Adrenal gland (tissue), 19 donors: ENCODE measurements at places on chromosomes 7 and 10. TPM values are rescaled to one million over a fixed set of nuclear protein-coding genes. Genes with fewer than 3 reads are reported as not detected.

IKZF5 gene
- 14.3 TPM for total RNA-seq

- DNase-seq: no peak
Observed at GRCh38 chr7:106488465-106488864, 172.5 kb downstream of the CCDC71L start.

- DNase-seq: no peak
Observed at GRCh38 chr10:8817299-8817698, 762.8 kb downstream of the GATA3 start.

DNA sequence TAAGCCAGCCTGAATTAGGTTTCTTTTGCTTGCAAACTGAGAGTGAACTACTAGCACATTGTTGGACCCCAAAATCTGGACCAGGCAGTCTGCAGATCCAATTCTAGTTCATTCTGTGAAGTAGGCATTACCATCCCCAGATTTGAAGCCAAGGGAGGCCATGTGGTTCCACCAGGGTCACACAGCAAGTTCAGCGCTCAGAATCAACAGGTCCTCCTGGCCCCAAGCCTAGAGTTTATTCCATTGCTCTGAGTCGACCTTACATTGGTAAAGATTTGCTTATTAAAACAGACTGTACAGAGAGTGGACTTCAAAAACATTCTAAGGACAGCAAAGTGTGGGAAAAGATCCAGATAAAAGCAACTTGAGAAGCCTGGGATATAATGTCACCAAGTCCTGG, 50.9 kb downstream of the AFAP1L2 start:
- DNase-seq: no peak

DNA sequence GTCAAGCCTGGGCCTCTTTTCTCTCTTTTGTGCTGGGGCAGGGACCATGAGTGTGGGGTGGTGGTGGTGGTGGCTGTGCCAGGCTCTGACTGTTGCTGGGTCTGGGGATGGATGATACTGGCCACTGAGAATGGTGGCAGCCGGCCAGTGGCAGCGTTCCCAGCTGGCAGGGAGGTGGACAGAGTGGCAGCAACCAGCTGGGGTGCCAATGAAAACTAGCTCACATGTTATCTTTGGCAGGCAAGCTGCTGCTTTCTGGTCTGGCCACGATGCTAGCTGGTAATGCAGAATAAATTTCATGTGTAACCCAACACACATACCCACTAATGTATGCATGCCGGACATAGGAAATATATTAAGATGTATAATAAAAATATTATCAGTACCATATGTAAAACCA, 95.0 kb upstream of the SLC26A5 start:
- DNase-seq: peak; percentile 23

GRCh38 chr7:20270867-20271266, 53.7 kb upstream of the MACC1 start:
- no peak for DNase-seq

DNA sequence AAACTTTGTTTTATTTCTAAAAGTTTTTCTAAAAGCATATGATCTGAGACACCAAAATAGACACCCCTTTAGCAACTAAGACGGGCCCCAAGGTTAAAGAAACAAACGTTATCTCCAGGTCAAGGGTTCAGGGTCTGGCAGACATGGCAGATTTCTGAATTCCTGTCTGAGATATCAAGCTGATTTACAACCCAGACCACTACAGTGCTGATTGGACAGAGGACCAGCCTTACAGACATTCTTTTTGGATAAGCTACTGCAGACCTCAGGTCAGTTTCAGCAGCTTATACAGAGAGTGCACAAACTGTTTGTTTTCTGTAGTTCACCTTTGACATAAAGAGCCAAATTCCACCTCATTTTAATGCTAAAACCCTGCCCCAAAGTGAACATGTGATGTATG, 34.8 kb downstream of the SVOPL start:
- DNase-seq: no peak

GRCh38 chr10:81995254-81995653, 120.3 kb downstream of the NRG3 start:
- no peak for DNase-seq

DNA sequence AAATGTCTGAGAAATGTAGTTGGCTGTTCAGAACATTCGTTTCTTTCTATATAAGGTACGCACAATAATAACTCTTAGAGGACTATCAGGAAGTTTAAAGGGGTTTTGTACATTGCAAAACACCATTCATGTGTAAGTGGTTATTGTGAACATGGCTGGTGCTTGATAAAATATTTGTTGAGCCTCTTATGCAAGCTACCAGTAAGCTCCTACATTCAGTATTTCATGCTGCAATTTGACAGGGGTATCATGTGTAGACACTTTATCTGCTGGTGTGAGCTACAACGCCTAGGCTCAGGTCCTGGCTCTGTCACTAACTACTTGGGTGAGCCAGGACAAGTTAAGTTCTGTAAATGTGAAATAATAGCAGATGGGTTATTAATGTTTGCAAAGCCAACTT, 75.5 kb downstream of the MAP3K8 start:
- no peak for DNase-seq

GRCh38 chr7:101614098-101614938, 14.8 kb downstream of the MYL10 start:
- no peak for DNase-seq

- DNase-seq: no peak
Observed at GRCh38 chr10:29183301-29183945, 105.4 kb upstream of the LYZL1 start.

DNA sequence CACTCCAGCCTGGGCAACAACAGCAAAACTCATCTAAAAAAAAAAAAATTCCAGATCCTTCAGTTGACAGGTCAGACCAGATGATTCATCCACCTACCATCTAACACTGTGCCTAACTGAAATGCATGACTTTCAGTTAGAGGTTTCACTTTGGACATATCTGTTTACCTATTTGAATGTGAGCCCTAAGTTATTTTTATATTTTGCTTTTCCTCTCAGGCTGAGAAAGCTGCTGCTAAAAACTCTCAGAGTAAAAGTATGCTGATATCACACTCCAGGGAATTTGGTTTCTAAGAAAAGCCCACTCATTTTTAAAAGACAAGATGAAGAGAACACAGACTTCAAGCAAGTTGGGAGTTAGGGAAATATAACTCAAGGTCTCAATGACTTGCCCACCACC, 126.0 kb downstream of the SGMS1 start:
- DNase-seq: peak; percentile 20
